ENCODE measurements at places on chromosomes 5 and 9.

DNA sequence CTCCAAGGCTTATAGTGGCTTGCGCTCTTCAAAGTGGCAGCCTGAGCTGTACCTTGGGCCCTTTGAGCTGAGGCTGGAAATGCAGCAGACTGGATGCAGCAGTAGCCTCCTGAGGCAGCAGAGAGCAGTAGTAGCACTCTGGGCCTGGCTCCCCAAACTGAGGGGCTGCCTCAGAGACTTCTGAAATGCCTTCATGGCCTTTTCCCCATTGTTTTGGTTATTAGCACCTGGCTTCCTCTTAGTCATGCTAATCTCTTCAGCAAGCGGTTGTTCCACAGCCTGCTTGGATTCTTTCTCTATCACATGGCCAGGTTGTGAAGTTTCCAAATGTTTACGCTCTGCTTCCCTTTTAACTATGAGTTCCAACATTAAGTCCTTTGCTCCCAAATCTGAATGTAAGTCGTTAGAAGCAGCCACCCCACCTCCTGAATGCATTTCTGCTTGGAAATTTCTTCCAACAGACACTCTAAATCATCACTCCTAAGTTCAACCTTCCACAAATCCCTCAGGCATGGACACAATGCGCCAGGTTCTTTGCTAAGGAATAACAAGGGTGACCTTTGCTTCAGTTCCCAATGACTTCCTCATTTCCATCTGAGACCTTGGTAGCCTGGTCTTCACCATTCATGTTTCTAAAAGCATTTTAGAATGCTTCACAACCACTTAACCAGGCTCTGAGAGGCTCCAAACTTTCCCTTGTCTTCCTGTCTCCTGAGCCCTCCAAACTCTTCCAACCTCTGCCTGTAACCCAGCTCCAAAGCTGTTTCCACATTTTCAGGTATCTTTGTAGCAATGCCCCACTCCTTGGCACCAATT lies 145.8 kb downstream of the ZDHHC21 start:
- no peak for DNase-seq

DNA sequence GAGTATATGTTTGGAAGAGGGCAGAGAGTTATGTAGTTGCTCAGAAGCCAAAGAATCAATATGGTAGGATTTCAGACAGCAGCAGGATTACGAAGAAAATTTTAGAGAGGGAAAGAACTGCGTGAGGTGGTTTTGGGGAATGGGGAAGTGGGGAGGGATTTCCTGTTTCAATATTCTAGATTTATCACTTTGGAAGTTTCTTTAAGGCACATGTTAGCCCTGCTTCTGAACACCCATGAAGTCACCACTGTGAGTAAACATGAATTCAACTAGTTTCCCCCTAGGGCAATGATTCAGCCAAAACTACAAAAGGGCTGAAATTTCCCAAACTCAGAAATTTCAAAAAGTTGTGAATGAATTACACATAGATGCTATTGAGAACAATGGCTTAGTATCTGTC lies 132.2 kb downstream of the EBF1 start:
- DNase-seq, result no peak

DNA sequence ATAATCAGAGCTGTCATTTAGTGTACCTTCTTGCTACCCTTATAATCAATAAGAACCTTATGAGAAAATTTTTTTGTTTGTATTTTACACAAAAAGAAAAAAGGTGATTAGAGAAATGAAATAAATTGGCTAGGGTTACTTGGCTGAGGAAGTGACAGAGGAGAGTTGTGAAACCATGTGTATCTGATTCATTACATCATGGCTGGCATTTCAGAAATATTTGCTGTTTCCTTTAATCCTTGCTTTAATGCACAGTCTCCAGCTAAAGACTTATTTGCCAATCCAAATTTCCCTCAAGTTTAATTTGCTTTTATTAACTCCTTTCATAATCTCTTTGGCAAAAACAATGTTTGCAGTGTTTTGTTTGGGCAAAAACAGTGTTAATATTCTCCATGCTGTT lies 543.1 kb downstream of the KIF4B start:
- DNase-seq, result no peak

GRCh38 chr5:92017776-92018175 lies 634.7 kb upstream of the ARRDC3 start:
- DNase-seq, result no peak

DNA sequence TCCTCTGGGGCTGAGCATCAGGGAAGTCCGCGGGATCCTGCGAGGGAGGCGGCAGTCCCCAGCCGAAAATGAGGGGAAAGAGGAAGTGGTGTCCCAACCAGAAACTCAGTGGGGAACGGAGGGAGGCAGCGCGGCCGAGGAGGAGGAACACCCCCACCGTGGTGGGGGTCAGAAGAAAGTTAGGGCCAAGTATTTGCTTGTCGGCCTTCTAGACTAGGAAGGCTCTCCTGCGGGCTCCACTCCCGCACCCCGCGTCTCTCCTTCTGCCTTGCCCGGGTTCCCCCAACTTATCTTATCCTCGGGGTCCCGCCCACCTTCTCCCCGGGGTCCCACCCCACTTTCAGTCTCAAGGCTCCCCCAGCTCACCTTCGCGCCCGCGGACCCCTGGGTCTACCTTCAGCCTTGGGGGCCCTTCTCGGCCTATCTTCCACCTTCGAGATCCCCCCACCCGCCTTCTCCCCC lies 557 bp upstream of the PHF2 start:
- no peak for DNase-seq

DNA sequence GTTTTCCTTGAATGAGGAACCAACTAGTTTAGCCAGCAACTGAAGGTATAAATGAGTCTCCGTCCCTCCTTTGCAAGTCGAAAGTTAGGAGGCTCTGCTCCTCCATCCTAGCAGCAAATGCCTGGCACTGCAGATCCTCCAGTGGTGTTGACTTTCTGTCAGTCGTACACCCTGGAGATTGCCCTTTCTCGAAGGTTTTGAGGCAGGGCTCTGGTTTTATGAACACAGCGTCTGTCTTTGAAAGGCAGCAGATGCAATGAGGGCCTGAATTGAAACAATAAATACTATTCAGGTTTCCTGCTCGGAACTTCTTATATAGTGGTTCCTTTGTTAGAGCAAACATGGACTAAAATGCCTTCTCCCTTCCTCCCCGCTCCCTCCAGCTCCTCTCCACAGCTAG lies 284.0 kb downstream of the TMEM38B start:
- no peak for DNase-seq

- DNase-seq, result no peak
Measured at GRCh38 chr5:120545007-120545406, 80.9 kb downstream of the PRR16 start.

DNA sequence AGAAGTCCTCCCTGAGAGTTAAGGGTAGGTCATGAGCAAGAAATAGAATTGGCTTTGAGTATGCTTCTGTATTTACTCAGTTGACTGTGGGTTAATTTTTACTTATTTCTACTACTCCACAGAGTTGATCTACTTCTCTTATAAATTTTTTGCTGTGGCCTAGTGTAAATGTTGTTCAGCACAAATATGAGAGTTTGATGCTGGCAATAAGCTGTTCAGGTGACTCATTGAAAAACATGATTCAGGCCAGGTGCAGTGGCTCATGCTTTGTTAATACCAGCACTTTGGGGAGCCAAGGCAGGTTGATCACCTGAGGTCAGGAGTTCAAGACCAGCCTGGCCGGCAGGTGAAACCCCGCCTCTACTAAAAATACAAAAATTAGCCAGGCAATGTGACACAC lies 4.5 kb upstream of the CDK7 start:
- no peak for DNase-seq

- no peak for DNase-seq
Measured at GRCh38 chr9:127204771-127205470, 59.7 kb upstream of the GARNL3 start.

GRCh38 chr5:87042554-87042953 lies 225.1 kb upstream of the RASA1 start:
- no peak for DNase-seq

DNA sequence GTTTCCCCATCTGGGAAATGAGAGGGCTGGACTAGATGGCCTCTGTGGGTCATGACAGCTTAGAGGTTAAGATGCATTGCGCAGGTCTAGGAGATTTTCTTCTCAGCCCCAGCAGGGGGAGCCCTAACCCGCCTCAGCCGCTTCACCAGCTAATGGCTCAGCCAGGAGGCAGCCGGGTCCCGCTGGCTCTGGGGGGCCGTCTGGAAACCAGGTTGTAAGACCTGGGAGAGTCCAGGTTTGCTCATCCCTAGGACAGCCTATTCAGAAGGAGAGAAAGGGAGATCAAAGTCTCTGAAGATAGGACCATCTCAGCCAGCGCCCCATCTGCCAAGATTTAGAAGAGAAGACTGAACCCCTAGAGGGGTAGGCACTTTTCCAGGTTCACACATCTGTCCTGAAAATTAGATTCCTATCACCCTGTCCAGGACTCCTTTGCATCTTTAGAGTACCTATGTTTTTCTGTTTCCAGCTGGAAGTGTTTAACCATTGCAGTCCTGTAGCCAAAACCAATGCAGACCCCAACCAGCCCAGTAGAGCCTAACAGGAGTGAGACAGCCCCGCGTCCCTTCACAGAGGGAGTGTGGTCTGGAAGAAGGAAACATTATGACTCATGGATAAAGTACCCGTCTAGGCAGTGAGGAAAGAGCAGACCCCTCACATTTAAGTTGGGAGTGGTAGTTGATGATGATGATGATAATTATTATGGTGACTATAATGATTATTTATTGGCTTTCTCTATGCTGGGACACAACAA lies 27.5 kb downstream of the SPARC start:
- DNase-seq, result peak; percentile 65

GRCh38 chr9:18727904-18728303 lies 254.0 kb downstream of the ADAMTSL1 start:
- no peak for DNase-seq

DNA sequence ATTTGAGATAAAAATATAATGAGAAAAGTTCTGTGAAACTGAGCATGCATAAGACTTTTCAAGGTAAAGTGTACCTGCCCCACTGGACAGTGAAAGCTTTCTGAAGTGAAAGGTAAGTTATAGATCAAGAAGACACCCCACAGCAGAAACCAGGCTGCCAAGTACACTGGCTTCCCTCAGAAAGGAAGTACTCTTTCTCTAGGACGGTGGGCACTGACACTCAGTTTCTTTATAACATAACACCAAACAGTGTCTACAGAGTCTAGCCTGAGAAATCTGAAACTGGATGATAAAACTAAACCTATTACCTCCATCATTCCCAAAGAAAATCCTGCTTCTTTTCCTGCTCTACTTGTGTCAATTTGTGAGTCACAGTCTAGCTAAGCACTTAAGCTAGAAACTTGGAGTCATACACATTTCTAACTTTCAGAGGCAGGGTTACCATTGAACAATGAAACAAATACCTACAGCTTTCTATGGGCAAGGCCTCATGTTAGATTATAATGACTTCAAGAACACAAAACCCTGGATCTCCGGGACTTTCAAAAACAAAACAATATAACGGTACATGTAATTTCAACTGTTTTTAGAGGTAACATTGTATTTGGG lies 136.7 kb downstream of the CPLANE1 start:
- DNase-seq, result no peak

GRCh38 chr9:135906291-135907005 lies 898 bp downstream of the CAMSAP1 start:
- no peak for DNase-seq

DNA sequence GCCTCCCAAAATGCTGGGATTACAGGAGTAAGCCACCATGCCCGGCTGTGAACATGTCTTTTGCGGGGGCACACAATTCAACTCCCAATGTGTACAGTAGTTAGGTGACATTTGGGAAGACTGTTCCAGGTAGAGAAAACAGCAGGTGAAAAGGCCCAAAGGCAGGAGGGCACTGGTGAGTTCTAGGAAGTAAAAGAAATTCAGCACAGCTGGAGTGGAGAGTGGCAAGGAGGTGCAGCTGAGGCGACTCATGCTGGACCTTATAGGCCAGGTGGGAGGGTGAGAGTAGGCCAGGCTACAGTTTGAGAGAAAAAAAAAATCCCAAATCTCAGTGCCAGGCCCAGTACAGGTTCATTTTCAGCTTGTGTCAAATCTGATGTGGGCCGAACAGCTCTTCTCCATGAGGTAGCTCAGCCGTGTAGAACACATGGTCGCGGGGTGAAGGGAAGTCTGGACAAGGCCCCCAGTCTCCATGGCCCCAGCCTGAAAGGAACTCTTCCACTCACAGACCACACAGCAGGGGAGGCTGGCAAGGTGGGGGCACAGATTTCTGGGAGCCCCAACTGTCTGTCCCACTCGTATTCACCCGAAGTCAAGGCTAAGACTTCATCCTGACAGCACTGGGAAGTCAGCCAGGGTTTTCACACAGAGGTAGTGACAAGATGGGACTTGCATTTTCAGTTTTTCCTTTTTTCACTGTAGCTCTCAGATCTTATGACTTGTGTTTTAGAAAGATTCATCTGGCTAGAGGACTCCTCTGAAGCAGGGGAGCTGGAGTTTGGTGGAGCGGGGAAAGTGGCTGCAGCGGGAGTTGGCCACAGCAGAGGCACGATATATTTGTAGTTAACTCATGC lies 4.5 kb upstream of the HNRNPAB start:
- DNase-seq, result no peak

DNA sequence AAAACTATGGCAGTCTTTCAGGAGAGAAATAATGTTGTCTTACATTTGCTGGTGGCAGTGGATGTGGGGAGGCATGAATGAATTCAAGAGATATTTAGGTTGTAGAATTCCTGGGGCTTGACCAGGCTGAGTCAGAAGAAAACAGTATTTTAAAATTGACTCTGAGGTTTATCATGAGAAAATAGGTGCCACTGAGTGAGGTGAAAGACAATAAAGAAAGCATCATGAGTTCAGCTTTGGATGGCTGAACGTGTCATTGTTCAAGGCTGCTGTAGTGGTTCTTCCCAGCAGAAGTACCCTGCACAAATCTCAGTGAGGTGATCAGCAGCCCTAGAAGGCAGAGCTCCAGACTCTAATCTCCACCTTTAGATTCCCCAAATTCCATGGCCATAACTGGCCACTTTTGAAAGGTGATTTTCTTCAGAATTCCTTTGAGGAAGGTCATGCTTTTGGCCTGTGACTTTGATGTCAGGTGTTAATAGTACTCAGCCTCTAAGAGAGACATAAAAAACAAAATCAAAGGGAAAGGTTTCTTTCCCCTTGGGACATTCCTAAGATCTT lies 395.4 kb downstream of the NTRK2 start:
- DNase-seq, result no peak

DNA sequence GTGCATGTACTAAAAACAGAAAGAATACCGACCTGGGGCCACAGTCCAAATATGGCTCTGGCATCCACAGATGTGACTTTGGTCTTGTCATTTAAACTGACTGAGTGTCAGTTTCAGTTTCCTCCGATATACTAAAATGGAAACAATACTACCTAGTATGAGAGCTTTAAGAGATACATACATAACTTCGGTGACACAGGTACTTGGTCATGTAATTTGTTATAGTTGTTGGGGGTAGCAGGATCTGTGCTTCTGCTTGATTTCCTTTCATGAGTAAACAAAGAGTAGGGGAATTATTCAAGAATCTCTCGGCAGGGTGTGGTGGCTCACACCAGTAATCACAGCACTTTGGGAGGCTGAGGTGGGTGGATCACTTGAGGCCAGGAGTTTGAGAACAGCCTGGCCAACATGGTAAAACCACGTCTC lies 32.1 kb downstream of the MTMR12 start:
- no peak for DNase-seq

GRCh38 chr5:180611140-180611850 lies 20.0 kb upstream of the SCGB3A1 start:
- DNase-seq, result no peak

GRCh38 chr5:154756868-154757813 lies 2.0 kb downstream of the LARP1 start:
- DNase-seq, result no peak
